Endodermal cell (in vitro differentiated cells): ENCODE measurements at places on chromosomes 5 and 9.
A peak's percentile ranks its signal among the peaks of the same experiment; 100 is the strongest.

GRCh38 chr5:144048259-144048856, 122.1 kb downstream of the YIPF5 start:
- no peaks in the 10 kb centered on the region for H3K27me3 ChIP-seq
- no peaks in the 10 kb centered on the region for H3K4me1 ChIP-seq
- DNase-seq: peak; percentile 49
- H3K4me3 ChIP-seq: no peak overlapping the region

DNA sequence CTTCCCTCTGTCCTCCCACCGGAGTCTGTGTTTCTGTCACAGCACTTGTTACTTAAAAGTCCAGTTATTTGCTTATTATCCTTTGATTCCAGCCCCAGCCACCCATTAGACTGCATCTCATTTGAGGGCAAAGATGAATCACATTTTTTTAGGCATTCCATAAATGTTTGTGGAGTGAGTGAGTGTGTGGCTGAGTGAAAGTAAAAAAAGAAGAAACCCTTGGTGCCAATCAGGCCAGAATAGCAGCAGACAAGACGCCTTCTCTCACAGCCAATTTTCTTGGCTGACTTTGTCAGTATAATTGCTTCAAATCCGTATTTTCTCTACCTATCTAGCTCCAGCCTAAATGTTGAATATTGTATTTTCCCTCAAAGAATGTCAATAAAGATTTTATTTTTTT, 613.0 kb upstream of the WWC1 start:
- H3K27me3 ChIP-seq: no peaks in the 10 kb centered on the region
- no peak overlapping the region for H3K27ac ChIP-seq
- H3K4me3 ChIP-seq: no peak overlapping the region

DNA sequence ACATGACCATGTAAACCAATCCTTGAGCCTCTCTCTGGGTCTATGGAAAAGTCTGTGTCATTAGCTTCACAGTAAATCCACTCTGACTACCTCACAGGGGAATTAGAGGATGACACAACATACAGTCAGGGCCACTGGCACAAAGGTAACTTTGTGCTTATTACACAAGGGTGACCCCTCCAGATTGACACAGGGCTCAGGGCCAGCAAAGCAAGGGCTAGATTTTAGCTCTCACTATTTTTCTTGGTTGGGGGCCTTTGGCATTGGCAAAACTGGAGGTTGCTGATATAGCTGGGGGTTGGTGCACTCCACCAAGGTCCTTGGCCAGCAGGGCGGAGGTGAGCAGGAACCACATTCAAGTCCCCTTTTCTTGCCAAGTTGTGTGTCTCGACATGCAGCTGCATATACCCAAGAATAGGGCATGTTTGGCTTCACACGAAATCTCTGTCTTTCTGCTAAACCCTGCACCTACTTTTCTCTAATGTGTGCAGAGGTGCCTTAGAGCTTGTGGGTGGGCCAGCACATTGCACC, 15.2 kb upstream of the OSMR start:
- no peak for DNase-seq
- H3K4me3 ChIP-seq: no peak overlapping the region
- H3K36me3 ChIP-seq: no peaks in the 10 kb centered on the region
- no peak overlapping the region for H3K27ac ChIP-seq
- peaks cover 56% of the 10 kb centered on the region for H3K27me3 ChIP-seq

DNA sequence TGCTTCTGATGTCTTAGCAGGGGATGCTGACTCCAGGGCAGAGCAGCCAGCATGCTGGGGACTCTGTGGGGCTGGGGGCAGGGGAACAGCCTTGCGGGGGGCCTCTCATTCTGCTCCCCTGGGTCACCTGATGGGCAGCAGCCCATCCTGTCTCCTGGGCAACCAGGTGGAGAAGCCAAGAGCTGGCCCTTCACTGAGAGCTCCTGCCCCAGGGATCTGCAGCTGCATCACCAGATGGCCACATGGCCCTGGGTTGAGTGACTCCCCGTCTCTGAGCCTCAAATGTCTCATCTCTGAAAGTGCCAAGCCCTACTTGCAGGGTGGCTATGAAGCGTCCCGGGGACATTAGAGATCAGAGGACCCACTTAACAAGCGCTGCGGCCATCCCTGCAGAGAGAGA, 49.1 kb downstream of the LRSAM1 start:
- H3K36me3 ChIP-seq: peaks cover 17% of the 10 kb centered on the region
- no peak overlapping the region for H3K27ac ChIP-seq
- no peaks in the 10 kb centered on the region for H3K27me3 ChIP-seq
- H3K4me3 ChIP-seq: no peak overlapping the region
- DNase-seq: no peak
- H3K4me1 ChIP-seq: no peaks in the 10 kb centered on the region
